ENCODE measurements at places on chromosomes 12 and 14.

- no peak for DNase-seq
Measured at GRCh38 chr12:4223273-4223845, 50.2 kb upstream of the CCND2 start.

GRCh38 chr12:101564912-101565311 is 29.9 kb upstream of the MYBPC1 start:
- DNase-seq: no peak

DNA sequence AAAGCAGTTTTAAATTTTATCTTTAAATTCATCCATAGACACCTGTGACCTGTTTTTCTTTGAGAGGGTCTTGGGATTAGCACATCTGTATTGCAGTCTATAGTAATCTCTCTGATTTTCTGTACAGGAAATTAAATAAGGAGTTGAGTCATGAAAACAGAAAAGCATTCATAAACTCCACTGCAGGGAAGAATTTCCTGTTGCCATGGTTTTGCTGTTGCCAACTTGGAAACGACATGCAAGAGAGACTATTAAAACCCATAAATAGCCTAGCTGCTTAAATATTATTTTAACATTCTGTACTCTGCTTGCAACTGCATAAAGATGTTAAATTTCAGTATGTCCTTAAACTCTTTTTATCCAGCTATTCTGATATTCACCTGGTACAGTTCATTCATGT is 281.0 kb upstream of the RGS6 start:
- no peak for DNase-seq

GRCh38 chr14:68703093-68703492 is 89.8 kb downstream of the ZFP36L1 start:
- no peak for DNase-seq

DNA sequence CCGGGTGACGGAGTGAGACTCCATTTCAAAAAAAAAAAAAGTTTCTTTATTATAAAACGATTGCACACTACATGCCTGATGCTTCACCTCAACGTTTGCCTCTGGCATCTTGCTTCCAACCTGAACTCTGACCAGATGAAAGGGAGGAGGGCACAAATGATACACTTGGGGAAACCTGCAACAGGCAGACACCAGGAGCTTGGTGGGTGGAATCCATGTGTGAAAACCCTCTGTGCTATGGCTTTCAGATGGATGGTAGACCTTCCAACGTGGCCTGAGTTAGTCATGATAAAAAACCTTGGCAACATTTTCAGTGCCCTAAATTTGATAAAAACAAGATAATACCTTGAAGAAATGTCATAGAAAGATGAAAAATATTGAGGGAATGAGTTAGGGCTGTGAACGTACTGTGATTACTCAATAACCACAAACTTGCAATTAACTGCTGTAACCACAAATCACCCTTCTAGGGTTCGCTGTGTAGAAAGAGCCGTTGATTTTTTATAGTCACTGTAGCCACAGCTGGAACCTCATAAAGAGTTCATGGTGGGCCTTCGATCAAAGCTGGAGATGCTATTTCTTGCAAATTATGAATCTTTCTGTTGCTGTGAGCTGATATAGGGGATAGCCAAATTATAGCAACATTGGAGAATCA is 26.1 kb upstream of the GZMB start:
- no peak for DNase-seq

- DNase-seq: no peak
Measured at GRCh38 chr14:61631045-61631687, 64.1 kb upstream of the HIF1A start.

GRCh38 chr14:96905825-96906224 is 108.6 kb downstream of the VRK1 start:
- no peak for DNase-seq

DNA sequence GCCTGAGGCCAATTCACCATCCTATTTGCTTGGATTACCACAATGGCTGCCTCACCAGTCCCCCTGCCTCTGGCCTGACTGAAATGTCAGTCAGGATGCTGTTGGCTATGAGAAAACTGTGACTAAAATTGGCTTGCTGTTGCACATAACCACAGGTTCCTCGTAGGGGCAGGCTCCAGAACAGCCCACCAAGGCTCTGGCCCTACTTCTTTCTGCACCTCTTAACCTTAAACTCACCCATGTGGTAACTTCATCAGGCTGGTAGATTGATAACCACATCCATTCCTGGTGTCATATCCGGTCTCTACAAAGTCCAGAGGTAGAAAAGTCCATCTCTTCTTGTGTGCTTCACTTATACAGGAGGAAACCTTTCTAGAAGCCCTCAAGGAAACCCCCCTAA is 172.4 kb upstream of the PLXNC1 start:
- DNase-seq: no peak
